Stimulated activated CD4-positive, alpha-beta T cell treated with anti-CD3 and anti-CD28 coated beads, Interleukin-1b, Interleukin-23, amount 100 ng/mL, for 1 hour (primary cell): ENCODE measurements at places on chromosomes 5 and 9.

DNA sequence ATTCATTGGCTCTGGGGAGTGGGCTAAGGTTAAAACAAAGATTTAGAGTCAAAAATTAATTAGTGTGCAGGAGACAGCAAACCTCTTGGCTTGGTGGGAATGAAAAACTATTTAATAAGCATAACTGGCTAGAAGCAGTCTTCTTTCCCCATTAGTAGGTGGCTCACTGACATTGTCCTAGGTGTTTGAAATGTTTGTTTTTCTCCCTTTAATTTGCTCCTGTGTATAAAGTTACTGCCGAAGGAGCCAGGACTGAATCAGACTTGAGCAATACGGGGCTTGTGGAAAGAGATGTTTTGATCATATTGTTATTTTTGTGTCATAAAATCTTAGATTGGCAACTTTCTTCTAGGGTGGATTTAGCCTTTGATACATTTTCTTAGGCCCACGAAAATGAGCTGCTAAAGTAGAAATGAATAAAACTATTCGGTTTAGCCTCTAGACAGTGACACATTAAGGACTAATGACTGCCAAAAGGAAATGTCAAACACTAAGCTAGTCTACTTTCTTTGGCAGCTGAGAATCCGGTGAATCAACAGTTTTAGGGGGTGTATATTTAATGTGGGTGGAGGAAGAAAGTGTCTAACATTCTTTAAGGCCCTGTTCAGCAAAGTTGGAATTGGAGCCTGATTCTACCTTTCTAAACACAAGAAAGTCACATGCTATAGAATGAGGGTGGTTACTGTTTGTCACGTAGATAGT is 30.2 kb downstream of the LRRTM2 start:
- no peak for DNase-seq

- no peak for DNase-seq
Observed at GRCh38 chr9:137534256-137535119, 15.7 kb downstream of the PNPLA7 start.

- no peak for DNase-seq
Observed at GRCh38 chr5:79695526-79695925, 5.9 kb downstream of the CMYA5 start.

DNA sequence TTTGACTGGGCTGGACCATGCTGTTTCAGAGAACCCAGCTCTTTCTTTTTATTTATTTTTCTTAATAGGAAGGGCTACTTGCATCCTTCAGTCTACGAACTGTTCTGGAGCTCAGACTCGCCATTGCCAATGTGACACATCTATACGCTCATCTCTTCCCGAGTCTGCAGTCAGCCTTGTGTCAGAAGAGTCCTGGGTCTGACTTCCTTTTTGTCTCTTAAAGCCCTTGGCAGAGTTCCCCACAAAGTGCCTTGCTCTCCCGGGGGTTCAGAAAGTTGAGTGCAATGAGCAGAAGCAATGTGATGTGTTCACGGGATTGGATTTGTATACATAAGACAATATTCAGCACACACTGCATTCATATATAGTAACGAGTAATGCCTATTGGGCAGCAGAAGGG is 140.4 kb downstream of the ATPSCKMT start:
- no peak for DNase-seq

GRCh38 chr5:172802112-172802511 is 31.1 kb upstream of the DUSP1 start:
- DNase-seq = no peak

DNA sequence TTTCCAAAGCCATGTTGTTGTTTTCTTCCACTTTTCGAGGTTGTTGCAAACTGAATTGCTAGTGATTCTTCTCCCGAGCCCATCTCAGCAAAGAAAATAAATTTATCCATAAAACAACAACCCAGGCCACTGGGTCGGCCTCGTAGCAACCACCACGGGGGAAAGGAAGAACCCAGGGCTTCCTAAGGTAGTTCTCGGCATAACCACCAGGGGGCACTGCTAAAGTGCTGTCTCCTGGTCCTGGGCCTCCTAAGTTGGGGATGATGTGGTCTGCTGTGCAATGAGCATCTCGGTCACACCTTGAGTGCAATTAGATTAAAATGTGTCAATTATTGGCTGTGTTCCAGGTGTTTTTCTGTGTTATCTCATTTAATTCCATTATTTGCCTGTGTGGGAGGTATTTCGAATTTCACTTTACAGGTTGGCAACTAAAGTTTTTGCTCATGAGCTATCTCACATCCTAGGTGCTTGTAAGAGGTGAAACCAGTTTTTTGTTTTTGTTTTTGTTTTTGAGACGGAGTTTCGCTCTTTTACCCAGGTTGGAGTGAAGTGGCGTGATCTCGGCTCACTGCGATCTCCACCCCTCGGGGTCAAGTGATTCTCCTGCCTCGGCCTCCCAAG is 102.8 kb upstream of the DAP start:
- peak; percentile 41 for DNase-seq

DNA sequence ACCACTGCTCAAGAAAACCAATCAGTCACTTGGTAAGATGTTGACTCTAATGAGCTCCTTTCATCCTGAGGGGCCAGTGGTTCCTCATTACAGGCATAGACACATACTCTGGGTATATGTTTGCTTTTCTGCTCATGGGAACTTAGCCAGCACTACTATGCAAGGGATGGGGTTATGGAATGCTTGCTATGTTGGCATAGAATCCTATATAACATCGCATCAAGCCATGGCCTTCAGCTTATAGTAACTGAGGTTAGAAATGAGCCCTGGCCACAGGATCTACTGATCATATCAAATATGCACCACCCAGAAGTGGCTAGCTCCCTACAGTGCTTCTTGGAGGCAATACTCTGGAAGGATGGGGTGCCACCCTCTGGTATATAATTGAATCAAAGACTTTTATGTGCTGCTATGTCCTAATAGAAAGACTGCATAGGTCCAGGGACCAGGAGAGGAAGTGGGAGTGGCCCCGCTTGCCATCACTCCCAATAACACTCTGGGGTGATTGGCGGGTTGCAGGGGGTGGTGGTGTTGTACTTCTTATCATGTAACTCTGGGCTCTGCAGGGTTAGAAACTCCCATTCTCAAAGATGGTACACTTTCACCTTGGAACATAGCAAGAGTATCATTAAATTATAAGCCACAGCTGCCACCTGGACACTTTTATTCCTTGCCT is 70.3 kb downstream of the ZNF366 start:
- no peak for DNase-seq

GRCh38 chr9:89608641-89609335 is 4.0 kb downstream of the GADD45G start:
- DNase-seq = no peak
